ENCODE measurements at places on chromosomes 11 and 22. TPM values are rescaled to one million over a fixed set of nuclear protein-coding genes. Genes with fewer than 3 reads are reported as not detected.
A peak's percentile ranks its signal among the peaks of the same experiment; 100 is the strongest.

- DNase-seq, result no peak
These were observed 5.8 kb downstream of the POLDIP3 start for GRCh38 chr22:42608823-42609361.

DNA sequence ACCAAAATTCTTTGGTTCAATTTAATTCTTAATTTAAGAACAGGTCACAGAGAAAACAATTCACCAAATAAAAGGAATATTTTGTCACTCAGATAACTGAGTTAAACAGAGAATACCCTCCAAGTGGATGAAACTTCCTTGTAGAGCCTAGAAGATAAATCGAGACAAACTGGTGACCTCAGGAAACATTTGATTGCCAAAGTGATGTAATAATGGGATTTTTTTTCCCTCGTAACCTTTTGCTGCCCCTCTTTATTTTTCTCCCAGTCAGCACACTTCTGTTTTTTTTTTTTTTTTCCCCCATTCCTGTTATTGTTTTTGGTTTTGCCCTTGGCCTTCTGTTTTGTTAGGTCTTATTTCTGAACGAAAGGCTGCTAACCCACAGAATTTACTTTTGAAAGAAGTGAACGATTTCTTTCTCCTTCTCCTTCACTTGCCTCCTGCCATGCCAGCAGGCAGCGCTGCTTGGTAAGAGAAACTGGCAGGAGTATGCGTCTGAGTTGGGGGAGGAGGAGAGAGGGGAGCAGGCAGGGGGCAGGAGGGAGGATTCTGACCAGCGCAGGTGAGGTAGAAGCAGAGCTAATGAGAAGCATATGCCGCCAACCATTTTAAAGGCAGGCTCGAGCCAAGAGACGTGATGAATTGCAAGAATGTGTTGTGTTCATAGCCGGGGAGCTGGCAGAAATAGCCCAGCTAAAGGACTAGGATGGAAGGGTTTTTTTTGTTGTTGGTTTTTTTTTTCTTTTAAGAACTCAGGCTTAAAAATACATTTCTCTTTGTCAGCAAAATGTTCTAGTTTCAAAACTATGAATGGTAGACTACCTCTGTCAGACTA lies 121.9 kb upstream of the MTMR2 start:
- no peak for DNase-seq

- DNase-seq, result no peak
These were observed 102.3 kb upstream of the CD44 start for GRCh38 chr11:35036639-35037038.

PRCP gene
- total RNA-seq, result 43.4 TPM

GRCh38 chr11:125207866-125208425 lies 43.4 kb downstream of the PKNOX2 start:
- DNase-seq, result no peak

GRCh38 chr11:46361283-46362155 lies 14.3 kb downstream of the DGKZ start:
- peak; percentile 90 for DNase-seq

SNX32 gene
- not detected for total RNA-seq

GRCh38 chr22:23065069-23065451 lies 5.3 kb upstream of the GNAZ start:
- DNase-seq, result peak; percentile 51

DNA sequence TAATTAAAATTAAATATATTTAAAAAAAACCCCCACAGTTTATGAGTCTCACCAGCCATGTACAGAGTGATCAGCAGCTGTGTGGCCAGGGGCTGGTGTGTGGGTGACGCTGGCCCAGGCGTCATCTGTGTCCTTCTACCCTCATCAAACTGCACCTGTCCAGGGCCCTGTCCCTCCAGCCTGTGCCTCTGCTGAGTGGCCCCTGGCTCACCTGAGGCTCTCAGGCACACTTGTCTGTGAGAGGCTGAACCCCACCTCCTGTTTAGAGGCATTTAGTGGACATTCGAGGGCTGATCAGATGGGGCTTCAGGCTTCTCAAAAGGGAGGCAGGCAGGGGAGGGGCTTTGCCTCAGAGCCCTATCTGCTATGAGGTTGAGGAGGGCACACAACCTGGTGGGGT lies 29.9 kb upstream of the SMIM38 start:
- DNase-seq, result no peak

NAV2 gene
- 14.0 TPM for total RNA-seq

SCUBE2 gene
- total RNA-seq, result 1.3 TPM

DNA sequence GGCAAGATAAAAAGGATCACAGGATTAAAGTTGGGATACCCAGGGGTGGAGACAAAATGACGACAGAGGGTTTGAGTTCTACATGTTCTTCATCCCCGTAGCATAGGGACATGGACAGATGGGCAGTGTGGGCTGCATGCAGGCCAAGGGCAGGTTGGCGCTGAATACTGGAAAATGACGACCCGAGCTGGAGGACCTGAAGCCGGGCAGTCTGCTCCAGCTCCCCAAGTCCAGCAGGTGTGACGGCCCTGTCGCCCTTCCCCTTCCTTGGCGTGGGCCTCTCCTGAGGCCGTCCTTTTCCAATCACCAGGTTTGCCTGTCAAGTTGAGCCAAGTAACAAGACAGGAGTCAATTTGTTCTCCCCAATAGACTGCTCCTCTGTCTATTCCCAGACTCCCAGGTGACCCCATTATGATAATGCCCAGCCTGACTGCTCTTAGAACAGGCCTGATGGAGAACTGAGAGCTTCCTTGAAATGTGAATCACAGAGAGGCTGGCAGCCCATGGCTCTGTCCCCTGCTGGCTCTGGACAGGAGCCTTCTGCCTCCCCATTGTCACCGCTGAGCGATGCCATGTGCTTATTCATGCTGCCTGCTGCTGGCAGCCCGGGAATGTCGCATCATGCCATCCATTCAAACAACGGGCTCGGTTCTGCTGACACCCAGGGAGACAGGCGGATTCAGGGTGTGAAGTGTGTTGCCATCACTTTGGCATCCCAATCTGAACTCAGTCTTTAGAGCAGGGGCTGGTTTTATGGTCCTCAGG lies 392.1 kb downstream of the NTM start:
- no peak for DNase-seq

GRCh38 chr11:66857927-66858185 lies 992 bp downstream of the LRFN4 start:
- DNase-seq, result no peak

- no peak for DNase-seq
These were observed 1984.1 kb upstream of the RAG2 start for GRCh38 chr11:38582151-38582550.

GRCh38 chr22:39722032-39722325 lies 151.4 kb downstream of the CACNA1I start:
- DNase-seq, result no peak

DNA sequence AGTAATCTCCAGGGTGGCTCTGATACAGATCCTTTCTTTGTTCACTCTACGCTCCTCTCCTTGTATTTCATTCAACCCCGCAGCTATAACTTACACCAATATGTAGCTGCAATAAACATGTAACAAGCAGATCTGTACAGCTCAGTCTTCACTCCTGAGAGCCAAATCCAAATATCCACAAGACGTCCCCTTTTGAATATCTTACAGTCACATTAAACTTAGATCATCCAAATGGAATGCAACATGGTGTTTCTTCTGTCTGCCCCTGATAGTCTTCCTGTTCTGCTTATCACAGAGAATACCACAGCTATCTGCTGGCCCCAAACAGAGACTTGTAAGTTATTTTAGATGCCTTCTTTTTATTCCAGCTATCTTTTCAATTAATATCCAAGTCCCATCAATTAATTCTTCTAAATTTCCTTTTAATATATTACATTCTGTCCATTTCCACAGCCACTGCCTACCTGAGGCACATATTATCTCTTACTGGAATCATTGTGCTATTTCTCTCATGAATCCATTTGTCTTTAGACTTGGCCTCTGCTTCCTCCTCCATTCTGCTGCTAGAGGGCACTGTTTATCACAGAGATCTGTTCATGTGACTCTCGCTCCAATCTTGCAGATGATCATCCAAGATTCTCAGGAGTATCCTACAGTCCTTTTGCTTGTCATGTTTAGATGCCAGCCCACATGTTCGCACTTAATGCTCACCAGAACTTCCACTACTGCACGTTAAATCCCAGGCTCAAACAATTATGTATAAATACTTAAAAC lies 908.6 kb downstream of the NTM start:
- DNase-seq, result no peak

AMBRA1 gene
- total RNA-seq, result 14.8 TPM

TAF1D gene
- total RNA-seq, result 32.4 TPM

DNA sequence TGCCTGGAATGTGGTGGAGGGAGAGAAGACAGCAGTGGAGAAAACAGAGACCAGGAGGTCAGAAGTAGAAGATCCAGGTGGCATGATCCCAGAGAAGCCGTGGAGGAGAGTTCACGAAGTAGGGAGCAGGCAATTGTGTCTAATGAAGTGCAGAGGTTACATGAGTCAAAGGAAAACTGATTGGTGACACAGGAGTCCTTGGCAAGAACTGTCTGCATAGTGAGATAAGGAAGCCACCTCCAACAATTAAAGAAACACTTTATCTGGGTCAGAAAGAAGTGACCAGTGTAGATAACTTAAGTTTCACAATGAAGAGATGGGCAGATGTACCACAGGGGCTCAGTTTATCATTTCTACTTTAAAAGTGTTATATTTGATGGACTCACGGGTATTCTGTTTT lies 57.0 kb upstream of the PTH start:
- no peak for DNase-seq

DNA sequence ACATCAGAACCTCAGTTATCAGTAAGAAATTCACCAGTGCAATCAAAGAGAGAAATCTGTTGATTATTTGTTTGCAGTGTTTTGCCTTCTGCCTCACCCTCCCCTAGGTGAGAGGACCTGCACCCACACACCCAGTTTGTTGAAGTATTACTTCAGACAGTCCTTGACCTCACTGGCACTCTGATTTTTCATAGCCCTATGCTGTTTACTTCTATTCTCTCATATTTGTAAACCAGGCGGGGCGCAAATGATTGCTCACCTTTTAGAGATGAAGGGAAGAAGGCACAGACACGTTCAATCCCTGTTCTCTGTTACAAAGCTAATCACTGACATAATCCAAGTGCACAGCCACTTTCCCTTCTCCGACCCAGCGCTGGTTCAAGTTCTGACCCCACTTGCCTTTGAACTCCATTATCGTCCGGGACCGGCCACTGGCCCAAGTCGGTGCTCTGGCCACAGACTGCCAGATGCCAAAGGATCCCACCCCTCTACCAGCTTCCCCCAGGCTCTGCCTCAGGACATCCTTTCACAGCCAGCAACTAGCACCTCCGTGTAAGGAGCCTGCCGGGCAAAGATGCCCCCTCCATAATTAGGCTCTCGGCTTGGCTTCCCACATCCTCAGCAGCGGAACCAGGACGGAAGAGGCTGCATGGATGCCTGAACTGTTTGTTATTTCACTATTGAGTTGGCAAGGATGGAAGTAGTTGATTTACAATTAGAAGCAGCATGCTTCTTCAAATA lies 1.7 kb downstream of the ETS1 start:
- DNase-seq, result no peak

- DNase-seq, result no peak
These were observed 47.6 kb downstream of the OR4C45 start for GRCh38 chr11:50080256-50080655.

- DNase-seq, result no peak
These were observed 45.0 kb downstream of the EIF3F start for GRCh38 chr11:8032122-8032521.

POU2AF2 gene
- total RNA-seq, result not detected

GRCh38 chr11:22920939-22921565 lies 60.8 kb upstream of the CCDC179 start:
- DNase-seq, result no peak

DNA sequence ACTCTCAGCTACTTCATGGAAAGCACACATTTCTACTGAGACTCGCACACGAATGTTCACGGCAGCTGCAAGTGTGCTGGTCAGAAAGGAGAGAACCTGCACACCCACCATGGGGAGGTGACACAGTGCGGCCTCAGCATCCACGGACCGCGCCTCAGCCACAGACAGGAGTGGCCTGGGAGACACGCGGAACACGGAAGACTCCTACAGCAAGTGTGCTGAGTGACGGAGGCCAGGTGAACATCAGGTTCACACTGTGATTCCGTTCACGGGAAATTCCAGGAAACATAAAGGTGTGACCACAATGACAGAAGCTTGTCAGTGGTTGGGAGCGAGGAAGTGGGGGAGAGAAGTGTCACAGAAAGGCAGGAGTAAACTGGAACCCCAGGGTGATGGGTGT lies 13.3 kb upstream of the MOB2 start:
- peak; percentile 54 for DNase-seq

WBP2NL gene
- total RNA-seq, result 0.24 TPM

DNA sequence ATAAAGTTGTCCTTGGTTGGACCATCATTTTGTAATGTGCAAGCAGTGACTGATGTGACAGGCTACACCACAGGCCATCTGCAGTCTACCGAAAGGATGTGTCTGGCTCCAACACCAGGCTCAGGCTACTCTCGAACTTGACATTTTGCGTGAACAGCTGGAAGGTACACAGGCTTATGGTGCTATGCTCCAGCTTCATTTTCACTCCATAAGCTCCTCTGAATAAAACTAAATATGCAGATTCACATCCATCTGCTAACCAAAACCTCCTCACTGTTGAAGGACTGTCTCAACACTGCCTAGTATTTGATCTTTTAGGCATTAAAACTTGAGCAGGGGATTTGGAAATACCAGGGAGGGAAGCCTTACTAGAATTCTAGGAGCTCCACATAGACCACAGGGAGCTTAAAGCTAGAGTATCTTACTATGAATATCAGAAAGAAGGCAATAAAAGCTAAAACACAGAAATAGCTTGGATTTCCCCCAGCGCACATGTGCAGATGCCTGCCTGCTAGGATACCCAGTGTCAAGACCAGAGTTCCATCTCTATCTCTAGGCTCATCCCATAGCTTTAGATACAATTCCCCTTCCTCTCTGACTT lies 383.9 kb upstream of the FAT3 start:
- no peak for DNase-seq

DNA sequence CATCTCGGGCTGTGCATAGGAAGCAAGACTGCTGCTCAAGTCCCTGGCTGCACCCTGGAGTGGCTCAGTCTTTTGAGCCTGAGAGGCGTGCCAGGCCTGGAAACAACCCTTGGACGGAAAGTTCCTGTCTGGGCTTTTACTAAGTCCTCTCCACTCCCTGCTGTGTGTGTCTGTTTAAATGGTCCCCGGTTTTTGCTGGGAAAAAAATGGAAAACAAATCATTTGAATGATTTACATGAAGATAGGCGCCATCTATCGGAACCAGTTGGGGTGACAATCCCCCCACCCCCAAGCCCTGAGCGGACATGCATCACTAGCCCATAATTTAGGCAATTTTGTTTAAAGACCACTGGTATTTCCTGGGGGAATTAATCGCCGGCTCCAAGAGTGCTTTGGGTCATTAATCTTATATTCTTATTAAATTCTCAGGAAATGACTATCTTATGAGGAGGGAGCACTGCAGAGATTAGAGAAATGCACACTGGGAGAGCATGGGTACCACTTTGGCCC lies 2.7 kb upstream of the GAB2 start:
- DNase-seq, result peak; percentile 82

GRCh38 chr11:104813532-104813931 lies 84.7 kb downstream of the CASP12 start:
- no peak for DNase-seq

- DNase-seq, result no peak
These were observed 244.1 kb downstream of the MN1 start for GRCh38 chr22:27557286-27558008.

GRCh38 chr11:121350314-121351082 lies 57.9 kb downstream of the SC5D start:
- DNase-seq, result no peak

All from Right ventricle myocardium inferior (tissue), 1 donor.